ENCODE measurements at places on chromosomes 11 and 22.

DNA sequence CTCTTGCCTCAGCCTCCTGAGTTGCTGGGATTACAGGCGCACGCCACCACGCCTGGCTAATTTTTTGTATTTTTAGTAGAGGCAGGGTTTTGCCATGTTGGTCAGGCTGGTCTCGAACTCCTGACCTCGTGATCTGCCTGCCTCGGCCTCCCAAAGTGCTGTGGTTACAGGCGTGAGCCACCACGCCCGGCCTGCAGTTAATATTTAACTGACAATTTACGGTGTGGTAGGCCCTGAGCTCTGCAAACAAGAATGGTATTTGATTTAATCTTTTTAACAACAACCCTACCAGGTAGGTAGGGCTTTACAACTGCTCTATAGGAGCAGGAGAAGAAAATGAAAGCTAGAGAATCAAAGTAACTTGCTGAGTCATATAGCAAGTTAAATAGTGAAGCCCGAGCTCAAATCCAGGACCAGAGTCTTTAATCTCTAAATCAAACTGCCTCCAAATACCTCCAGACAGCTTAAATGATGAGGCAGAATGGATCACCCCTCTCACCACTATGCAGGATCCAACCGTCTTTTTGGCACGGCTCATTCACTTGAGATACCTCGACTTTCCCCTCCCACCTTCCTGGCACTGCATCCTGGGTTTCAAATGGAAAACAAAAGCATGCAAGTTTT is 9.4 kb downstream of the UEVLD start:
- DNase-seq: no peak

- no peak for DNase-seq
Measured at GRCh38 chr11:119100246-119100970, 1.2 kb downstream of the DPAGT1 start.

GRCh38 chr11:113629562-113629961 is 76.5 kb downstream of the TMPRSS5 start:
- DNase-seq: no peak

DNA sequence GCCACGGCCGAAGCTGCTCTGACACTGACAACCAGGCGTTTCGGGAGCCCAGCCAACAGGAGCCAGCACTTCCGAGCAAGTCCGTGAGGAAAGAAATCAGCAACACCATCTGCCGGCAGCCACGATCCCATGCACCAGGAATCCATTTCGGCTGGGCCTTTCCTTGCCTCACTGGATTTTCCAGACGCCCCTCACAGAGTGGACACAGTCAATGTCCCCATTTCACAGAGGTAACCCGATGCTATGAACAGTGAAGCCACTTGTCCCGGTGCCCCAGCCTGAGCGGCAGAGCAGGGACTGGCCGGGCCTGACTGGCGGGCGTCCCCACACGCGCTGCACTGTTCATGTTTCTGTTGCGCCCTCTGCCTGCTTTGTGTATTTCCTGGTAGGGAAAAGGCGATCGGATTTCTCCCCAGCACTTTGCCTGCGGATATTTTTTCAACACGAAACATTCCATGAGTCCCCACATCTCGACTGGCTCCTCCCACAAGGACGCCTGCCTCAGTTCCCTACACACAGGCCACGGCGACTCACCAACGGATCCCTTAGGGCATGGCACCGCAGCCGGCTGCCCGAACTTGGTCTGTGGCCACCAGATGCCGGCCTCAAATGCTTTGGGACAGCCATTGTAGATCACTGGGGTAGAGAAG is 55.3 kb downstream of the TRMU start:
- DNase-seq: no peak

GRCh38 chr11:6200975-6201374 is 2.0 kb downstream of the OR52W1 start:
- no peak for DNase-seq

DNA sequence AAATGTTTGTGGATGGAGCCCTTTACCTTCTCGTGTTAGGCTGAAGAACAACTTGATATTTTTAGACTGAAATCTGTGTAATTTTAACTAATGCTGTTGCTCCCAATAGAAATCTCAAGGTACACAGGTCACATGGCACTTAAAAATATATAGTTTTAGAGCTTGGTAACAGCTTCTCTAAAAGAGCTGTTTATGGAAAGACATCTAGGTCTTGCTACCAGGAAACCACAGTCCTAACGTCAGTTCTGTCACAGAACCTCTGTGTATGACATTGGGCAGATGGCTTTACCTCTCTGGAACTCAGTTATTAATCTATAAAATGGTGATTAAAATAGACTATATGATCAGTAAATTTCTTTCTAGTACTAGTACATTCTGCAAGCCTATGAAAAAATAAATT is 35.4 kb downstream of the PAK1 start:
- no peak for DNase-seq

- DNase-seq: no peak
Measured at GRCh38 chr11:10272132-10272531, 21.9 kb downstream of the SBF2 start.

All from cortex of kidney (tissue), 1 donor.